MCF 10A (cell line): ENCODE measurements at places on chromosomes 2 and 18. TPM values are rescaled to one million over a fixed set of nuclear protein-coding genes. Genes with fewer than 3 reads are reported as not detected.

Gene EN1
- not detected in 2 replicates for total RNA-seq

Gene RIT2
- not detected in 2 replicates for total RNA-seq

Gene KIAA2012
- not detected in 2 replicates for total RNA-seq

Gene ANKRD62
- not detected in 2 replicates for total RNA-seq

Gene EFR3B
- 0.09 and 0.10 TPM in 2 replicates for total RNA-seq
